ENCODE measurements at places on chromosomes 3 and 15.

GRCh38 chr3:155178810-155179436 is 98.8 kb downstream of the MME start:
- DNase-seq: no peak

DNA sequence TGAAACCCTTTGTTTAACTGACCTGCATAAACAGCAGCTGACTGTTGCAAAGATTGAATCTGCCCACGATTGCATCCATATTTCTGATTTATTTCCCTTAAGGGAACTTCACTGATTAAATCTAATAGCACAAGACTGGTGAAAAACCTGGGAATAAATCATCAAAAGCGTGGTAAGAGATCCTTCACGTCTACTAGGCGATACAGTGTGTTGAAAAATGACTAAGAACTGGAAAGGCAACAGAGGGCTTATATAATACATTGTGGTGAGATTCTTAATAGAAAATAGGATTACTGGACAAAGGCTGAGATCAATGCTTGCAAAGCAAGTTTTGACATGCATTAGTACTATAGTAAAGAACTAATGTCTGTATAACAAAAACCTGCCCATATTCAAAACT is 49.0 kb downstream of the POLQ start:
- DNase-seq: no peak

- no peak for DNase-seq
Measured at GRCh38 chr15:62472616-62473299, 307.7 kb upstream of the C2CD4B start.

- DNase-seq: no peak
Measured at GRCh38 chr3:158381262-158381868, 189.6 kb upstream of the MLF1 start.

DNA sequence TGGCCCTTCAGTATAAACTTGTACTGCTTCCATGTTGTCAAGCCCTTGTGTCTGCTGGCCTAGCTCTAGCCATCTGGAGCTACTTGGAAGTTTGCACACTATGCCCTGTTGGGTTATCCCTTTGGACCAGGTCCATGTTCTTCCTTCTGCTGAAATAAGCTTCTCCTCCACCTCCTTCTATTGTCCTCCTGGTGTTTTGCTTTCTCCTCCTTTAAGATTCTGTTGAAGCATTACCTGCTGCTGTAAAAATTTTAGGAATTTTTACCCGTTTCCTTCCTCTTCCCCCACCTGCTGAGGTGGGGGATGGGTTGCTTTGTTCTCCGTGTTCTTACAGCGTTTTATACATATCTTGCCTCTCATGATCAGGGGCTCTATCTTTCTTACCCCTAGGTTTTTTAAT is 51.7 kb downstream of the SH3GL3 start:
- no peak for DNase-seq

- DNase-seq: no peak
Measured at GRCh38 chr15:65867244-65867643, 2.0 kb upstream of the RAB11A start.

DNA sequence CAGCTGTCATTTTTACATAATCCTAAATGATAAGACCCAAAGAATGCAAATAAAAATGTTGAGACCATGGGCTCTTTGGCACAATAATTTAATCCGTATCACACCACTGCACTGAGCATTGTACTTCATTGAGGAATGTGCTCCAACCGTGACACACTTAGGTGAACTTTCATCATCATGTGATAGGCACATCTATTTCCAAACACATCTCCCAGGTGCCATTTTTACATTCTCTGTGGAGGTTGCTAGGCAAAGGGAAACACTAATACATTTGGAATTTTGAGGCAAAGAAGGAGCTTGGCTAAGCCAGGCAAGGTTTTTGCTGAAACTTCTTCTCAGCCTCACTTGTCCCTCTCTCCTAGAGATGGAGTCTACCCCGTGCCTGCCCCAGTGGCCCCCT is 68.7 kb downstream of the LRTM1 start:
- no peak for DNase-seq

DNA sequence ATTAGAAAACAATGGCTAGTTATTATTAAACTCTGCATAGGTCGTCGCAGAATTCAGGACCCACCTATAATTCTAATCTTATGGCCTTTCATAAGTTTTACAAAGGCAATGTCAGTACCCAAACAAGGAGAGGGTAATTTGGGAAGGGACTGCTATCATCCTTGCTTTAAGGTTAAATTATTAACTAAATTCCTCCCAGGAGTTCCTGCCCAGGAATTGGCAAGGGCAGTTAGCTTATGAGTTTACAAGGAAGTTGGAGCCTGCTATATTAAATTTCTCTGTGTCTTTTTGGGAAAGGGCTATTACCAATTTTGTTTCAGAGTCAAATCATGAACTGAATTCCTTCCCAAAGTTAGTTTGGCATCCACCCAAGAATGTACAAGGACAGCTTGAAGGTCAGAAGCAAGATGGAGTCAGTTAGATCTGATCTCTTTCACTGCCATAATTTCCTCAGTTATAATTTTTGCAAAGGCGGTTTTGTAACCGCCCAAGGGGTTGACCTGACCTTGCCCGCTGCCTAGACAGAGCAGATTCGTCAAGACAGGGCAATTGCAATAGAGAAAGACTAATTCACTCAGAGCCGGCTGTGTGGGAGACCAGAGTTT is 45.3 kb upstream of the LHFPL4 start:
- DNase-seq: no peak

GRCh38 chr3:40308725-40309417 is 636 bp upstream of the EIF1B start:
- no peak for DNase-seq
